Activated naive CD4-positive, alpha-beta T cell (primary cell): ENCODE measurements at places on chromosomes 7 and 10.

- DNase-seq = no peak
Observed at GRCh38 chr7:102813191-102814024, 64.6 kb downstream of the FAM185A start.

DNA sequence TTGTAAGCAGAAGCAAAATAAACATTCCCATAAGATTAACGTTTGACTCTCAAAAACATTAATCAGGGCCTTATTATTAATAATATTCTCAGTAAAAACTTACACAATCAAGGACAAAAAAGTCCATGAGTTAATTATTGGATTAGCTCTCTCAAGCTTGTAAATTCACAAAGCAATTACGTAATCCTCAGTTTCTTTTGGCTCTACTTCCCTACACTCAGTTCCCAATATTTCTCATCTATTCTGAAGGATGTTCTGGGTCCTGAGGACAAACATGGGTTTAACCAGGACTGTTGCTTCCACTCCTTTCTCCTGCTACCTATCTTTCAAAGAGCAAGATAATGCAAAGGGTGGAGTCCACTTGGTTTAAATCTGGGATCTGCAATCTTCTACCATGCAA is 15.1 kb downstream of the FBXL13 start:
- no peak for DNase-seq

DNA sequence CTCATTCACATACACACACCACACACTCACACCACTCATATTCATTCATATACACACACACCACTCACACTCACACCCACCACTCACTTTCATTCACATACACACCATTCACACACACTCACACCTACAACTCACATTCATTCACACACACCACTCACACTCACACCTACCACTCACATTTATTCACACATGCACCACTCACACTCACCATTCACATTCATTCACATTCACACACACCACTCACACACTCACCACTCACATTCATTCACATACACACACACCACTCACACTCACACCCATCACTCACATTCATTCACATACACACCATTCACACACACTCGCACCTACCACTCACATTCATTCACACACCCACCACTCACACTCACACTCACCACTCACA is 25.4 kb upstream of the C10orf120 start:
- no peak for DNase-seq

DNA sequence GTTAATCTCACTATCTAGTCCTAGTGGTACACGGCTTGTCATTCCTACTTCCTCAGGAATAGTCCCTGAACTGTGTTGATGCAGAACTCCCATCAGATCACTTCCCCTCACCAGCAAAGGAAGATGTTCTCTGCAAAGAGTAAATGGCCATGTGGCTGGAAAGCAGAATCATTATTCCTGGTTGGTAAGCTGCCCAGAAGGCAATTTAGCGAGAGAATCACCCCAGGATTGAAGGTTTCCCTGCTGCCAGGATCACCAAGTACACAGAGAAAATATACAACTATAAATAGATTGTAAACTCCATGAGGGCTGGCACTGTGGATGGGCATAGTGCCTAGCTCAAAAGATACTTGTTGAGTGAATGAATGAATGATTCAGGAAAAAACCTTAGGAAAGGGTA is 115.0 kb downstream of the GFRA1 start:
- no peak for DNase-seq

GRCh38 chr7:80444811-80445210 is 67.1 kb downstream of the GNAT3 start:
- DNase-seq = no peak

DNA sequence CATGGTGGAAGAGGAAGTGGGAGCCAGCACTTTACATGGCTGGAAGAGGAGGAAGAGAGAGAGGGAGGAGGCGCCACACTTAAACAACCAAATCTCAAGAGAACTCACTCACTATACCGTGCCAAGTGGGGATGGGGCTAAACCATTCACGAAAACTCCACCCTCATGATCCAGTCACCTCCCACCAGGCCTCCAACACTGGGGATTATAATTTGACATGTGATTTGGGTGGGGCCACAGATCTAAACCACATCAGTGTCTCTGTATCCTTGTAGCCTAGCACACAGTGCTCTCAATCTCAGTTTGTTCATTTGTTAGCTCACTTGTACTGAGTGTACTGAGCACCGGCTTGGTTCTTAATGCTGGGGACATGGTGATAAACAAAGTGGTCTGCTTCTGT is 228.3 kb downstream of the BUB3 start:
- DNase-seq = no peak

DNA sequence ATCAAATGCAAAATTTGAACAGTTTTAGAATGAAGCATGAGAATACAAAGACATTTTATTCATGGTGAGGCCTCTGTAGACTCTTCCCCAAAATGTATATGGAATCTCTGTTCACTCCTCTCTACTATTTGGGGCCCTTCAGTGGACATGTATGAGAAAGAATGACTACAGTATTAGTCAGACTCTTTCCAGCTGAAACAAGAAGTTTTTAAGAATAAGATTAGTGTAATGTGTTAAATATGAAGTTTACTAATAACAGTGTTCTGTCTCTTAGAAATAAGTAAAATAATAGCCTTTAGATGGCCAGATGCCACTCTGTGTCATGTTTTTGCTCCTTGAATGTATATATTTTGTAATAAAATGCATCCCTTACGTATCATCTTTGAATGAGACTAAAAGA is 585.6 kb downstream of the SUGCT start:
- no peak for DNase-seq

GRCh38 chr10:8283986-8284385 is 229.5 kb downstream of the GATA3 start:
- DNase-seq = no peak

DNA sequence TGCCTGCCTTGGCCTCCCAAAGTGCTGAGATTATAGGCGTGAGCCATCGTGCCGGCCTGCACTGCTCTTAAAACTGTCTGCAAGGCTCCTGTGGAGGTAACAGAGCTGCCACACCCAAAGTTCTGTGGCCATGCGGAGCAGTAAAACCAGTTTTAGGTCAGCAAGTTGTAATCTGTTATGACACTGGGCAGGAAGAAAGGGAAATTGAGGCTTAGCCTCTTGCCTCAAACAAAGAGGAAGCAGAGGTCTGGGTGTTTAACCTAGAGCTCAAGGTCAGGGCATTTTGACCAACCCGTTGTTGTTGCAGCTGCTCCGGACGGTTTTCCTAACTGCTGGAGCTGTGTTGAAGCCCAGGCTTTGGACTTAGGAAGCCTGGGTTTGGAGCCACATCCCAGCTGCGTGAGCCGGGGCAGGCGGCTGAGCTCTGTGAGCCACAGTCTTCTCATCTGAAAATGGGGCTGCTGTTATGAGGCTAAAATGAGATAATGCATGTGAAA is 7.4 kb upstream of the RRP12 start:
- DNase-seq = no peak

- DNase-seq = no peak
Observed at GRCh38 chr7:142440219-142440905, 182.5 kb upstream of the PRSS58 start.

GRCh38 chr10:47027108-47027783 is 116.0 kb downstream of the PTPN20 start:
- no peak for DNase-seq

- DNase-seq = no peak
Observed at GRCh38 chr7:80432166-80432565, 79.7 kb downstream of the GNAT3 start.

GRCh38 chr7:30173058-30173897 is 38.5 kb downstream of the MTURN start:
- DNase-seq = no peak

GRCh38 chr7:100613412-100614175 is 1.3 kb downstream of the MOSPD3 start:
- no peak for DNase-seq

DNA sequence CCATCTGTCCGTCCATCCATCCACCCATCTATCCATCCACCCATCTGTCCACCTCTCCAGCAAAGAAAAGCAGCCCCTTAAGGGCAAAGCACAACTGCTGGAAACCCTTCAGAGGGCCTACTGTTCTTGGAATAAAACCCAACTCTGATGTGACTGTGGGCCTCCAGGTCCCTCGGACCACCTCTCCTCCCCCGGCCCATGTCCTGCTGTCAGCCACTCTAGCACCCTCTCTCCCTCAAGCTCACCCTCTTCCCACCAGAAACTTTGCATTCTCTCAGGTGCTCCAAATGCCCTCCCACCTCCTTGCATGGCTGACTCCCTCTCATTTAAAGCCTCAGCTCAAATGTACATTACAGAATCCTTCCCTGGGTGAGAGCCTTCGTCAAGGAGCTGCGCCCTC is 110.3 kb downstream of the ARHGAP22 start:
- no peak for DNase-seq

- DNase-seq = no peak
Observed at GRCh38 chr10:49615213-49615612, 1.4 kb downstream of the CHAT start.

GRCh38 chr10:18542832-18543231 is 108.6 kb downstream of the NSUN6 start:
- no peak for DNase-seq
